Stimulated activated CD4-positive, alpha-beta T cell treated with anti-CD3 and anti-CD28 coated beads, Interleukin-15, amount 100 ng/mL, for 1 hour (primary cell): ENCODE measurements at places on chromosomes 2 and 18.

GRCh38 chr2:119484834-119485233, 39.4 kb downstream of the SCTR start:
- DNase-seq, result no peak

- DNase-seq, result no peak
Observed at GRCh38 chr2:173862612-173863217, 102.5 kb downstream of the SP3 start.

- no peak for DNase-seq
Observed at GRCh38 chr2:74789271-74789670, 44.7 kb upstream of the HK2 start.

- no peak for DNase-seq
Observed at GRCh38 chr2:123644053-123644452, 381.0 kb upstream of the CNTNAP5 start.

GRCh38 chr2:160246356-160246755, 46.3 kb upstream of the ITGB6 start:
- DNase-seq, result no peak

- DNase-seq, result no peak
Observed at GRCh38 chr2:170772295-170772694, 2.1 kb downstream of the ERICH2 start.

DNA sequence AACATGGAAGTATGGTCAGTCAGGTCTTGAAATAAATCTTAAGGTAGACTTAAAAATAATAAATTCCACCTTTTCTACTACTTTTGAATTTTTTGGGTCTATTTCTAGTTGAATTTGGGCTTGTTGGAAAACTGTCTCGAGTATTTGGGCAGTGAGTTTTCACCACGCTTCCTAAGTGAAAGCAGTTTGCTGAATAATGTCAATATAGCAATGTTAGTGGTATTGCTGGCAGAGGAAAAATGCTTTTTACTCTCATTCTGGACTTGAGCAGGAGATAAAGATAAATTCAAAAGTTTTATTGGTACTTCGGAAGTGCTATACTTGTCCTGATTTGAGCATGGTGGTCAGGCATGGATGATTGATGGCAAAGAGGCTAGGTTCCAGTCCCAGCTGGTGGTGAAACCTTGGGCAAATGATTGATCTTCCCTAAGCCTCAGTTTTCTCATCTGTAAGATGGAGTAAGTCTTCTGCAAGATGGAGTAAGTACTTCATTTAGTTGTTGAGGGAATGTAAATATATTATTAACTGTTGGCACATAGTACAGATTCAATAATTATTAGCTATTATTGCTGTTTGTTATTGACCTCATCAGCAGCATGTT, 503.5 kb upstream of the ZEB2 start:
- DNase-seq, result no peak

- no peak for DNase-seq
Observed at GRCh38 chr2:178066324-178066723, 6.3 kb downstream of the PDE11A start.

GRCh38 chr2:117555965-117556364, 258.5 kb upstream of the DDX18 start:
- DNase-seq, result no peak

DNA sequence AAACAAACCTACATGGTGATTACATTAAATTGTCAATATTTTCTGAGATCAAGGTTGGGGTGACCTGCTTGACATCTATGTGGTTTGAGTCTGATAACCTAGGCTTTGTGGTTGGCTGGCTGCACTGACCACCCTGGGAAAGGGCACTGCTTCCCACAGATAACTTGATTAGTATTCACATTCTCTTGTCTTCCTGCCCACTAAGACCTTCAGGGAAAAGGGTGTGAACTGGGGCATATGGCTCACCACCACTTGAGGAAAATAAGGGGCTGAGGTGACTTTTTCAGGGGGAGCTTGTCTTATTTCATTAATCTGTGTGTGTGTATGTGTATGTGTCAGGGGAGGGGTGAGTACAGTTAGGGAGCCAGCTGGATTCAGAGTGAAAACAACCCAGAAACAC, 1.5 kb downstream of the SMYD1 start:
- DNase-seq, result no peak

- peak; percentile 50 for DNase-seq
Observed at GRCh38 chr2:10493634-10494281, 45.6 kb upstream of the ODC1 start.

- DNase-seq, result no peak
Observed at GRCh38 chr2:233838726-233839446, 15.4 kb downstream of the HJURP start.

DNA sequence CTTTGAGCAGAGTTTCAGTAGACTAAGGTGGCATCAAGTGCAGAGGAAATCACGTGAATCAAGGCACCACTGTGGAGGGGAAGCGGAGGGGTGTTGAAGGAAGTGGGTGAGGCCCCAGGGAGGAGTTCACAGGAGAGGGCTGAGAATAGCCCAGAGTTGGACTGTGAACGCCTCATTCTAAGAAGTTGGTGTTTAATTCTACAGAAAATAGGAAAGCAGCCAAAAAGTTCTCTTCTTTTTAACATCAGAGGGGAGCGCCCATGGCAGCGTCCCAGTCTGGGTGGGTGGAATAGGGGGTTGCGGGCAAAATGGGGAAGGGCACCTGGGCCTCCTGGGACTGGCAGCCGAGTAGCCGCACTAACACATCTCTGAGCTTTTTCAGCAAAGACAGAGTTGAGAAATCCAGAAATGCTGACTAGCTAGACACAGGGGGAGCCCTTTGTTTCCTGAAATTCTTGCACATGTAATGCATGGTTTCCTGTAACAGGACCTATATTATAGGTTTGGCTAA, 97.0 kb downstream of the NEB start:
- DNase-seq, result peak; percentile 44

GRCh38 chr2:23384551-23385343, at the start of gene KLHL29:
KLHL29 (plus strand) TSS chr2:23385179; CDS start chr2:23562197, 177,018 bp downstream.
- DNase-seq, result peak; percentile 45

GRCh38 chr2:62195421-62196277, at the start of gene B3GNT2:
B3GNT2 (plus strand) TSS chr2:62196115; CDS start chr2:62222221, 26,106 bp downstream.
- peak; percentile 70 for DNase-seq

GRCh38 chr2:189350540-189351209, 90.6 kb upstream of the WDR75 start:
- DNase-seq, result no peak

DNA sequence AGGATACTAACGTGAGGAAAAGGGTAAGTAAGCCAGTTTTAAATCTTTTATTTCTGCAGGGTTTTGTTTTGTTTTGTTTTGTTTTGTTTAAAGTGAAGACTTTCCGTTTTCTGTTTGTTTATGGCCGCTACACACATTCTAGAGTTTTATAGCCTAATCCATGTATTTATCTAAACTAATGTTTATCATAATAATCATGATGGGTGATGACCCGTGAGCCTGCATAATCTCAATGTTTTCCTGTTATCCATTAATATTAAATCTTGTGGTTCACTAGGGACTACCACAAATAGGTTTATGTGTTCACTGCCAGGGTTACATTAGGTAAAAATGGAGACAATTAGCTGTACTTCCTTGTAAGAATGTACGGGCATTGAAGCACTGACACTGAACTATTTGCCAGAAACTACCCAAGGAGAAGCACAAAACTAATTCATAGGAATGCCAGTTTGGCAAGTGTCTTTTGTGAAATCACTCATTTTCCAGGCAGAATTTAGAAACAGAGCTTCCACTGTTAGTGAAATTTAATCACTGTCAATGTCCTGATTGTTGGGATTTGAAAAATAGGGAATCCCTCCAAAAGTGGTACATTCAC, 574.8 kb downstream of the LRP1B start:
- DNase-seq, result no peak

DNA sequence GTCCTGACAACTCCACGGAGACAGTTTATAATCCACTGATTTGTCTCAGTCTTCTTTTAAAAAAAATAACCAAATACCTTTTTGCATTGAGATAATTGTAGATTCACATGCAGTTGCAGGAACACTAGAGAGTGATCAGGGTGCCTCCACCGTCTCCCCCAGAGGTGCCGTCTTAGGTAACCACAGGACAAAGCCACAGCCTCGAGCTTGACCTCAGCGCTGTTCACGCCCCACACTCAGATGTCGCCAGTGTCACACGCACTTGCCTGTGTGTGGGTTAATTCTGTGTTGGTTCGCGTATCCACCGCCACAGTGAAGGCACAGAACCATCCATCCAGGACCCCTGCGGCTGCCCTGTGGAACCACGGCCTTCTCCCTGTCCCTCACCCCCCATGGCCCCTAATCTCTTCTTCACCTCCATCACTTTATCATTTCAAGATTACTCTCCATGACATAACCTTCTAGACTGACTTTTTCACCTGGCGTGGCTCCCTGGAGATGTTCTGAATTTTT, 295.0 kb upstream of the HDAC4 start:
- no peak for DNase-seq

GRCh38 chr2:220192994-220193753, 565.7 kb downstream of the SLC4A3 start:
- DNase-seq, result no peak

DNA sequence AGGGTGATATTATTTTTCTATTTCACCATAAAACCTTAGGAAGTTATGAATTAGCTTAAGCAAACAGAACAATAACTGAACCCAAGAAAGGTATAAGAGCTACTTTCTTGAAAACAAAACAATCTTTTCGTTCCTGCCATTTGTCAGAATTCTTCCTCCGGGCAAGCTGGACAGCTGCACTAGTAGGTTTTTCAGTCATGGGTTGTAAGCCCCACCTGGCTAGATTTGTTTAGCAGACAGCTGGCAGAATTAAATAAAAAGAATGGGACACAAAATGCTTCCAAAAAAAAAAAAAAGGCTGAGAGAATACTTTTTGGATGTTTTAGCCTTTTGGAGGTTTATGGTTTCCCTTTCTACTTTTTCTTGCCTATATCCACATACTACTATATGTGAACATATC, 694.1 kb downstream of the ARHGAP15 start:
- no peak for DNase-seq

GRCh38 chr2:160367887-160368286, 125.7 kb downstream of the RBMS1 start:
- DNase-seq, result no peak

- no peak for DNase-seq
Observed at GRCh38 chr18:59607471-59607870, 89.8 kb downstream of the CCBE1 start.

DNA sequence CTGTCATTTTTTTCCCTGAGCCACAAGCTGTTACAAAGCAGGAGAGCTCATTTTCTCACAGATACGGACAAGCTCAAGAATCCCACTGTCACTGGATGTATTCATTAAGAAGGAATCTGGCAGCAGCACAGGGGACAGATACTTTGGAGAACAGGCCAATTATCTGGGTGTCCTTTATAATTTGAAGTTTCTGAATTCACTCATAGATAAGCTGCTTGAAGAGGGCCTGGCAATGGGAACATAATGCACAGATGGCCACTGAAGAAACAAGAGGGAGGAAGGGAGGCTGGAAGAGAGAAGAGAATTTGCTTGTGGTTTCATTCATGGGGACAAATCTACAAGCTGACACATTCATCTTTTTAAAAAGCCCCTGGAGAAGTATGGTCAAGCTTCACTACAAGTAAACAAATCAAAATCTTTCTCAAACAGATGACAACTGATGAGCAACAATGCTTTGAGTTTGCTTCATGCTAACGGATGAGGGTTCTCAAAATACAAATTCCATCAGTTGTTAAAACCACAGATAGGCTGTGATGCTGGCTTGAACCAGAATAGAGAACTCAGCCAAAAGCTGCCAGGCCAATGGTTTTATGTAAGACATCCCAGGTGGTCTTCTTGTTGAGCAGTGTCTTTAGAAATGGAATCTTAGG, 11.9 kb downstream of the BCL2 start:
- DNase-seq, result no peak

DNA sequence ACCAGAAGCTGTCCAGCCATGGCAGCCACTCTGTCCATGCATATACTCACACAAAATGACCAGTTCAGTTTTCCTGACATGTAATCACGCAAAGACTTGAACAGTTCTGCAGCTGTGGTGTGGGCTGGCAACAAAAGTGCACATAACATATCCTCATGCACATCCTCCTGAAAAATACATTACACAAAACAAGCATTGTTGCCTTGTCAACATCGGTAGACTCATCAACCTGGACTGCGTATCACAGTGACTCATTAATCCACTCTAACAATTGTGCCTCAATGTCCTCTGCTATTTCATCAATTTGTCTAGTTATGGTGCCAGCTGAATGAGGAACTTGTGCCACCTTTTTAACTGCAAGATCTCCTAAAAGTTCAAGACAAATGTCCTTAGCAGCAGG, 19.5 kb downstream of the RBKS start:
- no peak for DNase-seq

DNA sequence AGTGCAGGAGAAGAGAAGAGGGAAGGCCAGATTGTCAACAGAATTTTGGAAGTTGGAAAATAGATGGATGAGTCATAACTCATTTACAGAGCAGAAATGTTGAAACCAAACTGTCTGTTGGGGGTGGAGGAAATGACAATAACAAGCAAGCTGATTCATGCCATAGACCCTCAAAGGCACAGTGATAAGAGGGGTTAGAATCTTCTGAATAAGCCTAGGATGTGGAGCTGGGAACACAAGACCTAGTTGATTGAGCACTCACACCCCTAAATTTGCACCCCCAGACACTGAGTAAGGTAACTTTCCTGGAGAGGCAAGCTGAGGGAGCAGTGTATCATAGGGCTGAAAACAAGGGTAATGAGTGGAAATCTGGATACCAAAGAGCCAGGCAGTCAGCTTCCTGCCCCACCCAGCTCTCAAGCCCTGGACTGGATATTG, 141.4 kb downstream of the SCG2 start:
- DNase-seq, result no peak

DNA sequence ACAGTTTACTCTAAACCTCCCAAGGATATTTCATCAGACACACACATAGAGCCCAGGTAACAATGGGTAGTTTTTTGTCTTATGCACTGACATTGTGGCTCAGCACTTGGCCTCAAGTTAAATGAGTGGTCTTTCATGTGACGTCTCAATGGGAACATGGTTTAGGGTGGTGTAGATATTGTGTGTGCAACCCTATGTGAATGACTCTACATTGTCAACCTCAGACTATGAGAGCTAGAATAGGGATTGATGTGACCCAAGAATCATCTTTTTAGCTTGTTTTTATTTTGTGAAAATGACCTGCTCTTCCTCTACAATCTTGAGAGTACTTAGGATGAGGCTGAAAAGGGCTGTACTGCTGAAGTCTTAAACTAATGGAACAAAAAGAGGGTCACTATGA, 86.2 kb downstream of the SCN1A start:
- DNase-seq, result no peak

GRCh38 chr18:8402237-8402636, 207.0 kb upstream of the RAB12 start:
- no peak for DNase-seq

- DNase-seq, result no peak
Observed at GRCh38 chr2:108364676-108365297, 13.0 kb upstream of the SULT1C4 start.

- no peak for DNase-seq
Observed at GRCh38 chr2:10548626-10549025, 100.5 kb upstream of the ODC1 start.

DNA sequence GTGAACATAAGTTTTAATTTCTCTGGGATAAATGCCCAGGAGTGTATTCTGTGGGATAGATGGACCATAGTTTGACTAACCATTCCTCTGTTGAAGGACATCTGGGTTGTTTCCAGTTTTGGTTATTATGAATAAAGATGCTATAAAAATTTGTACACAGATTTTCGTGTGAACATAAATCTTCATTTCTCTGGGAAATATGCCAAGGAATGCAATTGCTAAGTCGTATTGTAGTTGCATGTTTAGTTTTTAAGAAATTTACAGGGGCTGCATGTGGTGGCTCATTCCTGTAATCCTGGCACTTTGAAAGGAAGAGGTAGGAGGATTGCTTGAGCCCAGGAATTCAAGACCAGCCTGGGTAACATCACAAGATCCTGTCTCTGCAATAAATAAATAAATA, 6.9 kb upstream of the SLC11A1 start:
- DNase-seq, result no peak
